ENCODE measurements at places on chromosomes 6 and 20.

- no peak for DNase-seq
These were observed 131.6 kb upstream of the TCF21 start for GRCh38 chr6:133757335-133757734.

GRCh38 chr6:141877275-141877983 is 255.3 kb upstream of the GJE1 start:
- no peak for DNase-seq

GRCh38 chr20:13690943-13691342 is 52.2 kb upstream of the TASP1 start:
- DNase-seq, result no peak

DNA sequence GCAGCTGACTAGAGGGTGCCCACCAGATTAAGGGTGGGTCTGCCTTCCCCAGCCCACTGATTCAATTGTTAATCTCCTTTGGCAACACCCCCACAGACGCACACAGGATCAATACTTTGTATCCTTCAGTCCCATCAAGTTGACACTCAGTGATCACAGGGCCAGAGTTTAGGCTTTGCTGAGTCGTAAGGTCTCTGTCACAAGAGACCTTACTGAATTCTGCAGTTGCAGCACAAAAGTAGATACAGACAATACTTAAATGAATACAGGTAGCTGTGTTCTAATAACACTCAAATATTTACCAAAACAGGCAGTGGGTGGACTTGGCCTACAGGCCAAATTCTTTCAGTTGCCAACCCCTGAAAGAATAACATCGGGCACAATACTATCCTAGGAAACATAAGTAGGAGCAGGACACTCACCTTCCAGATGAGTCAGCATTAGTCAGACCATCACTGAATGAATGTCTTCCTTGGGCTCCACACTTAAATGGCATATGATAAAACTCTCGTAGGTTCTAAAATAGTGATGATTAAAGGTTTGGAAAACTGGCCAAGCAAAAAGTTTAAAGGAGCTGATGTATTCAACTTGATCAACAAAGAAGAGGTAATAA is 190.0 kb downstream of the UBE3D start:
- DNase-seq, result peak; percentile 34

DNA sequence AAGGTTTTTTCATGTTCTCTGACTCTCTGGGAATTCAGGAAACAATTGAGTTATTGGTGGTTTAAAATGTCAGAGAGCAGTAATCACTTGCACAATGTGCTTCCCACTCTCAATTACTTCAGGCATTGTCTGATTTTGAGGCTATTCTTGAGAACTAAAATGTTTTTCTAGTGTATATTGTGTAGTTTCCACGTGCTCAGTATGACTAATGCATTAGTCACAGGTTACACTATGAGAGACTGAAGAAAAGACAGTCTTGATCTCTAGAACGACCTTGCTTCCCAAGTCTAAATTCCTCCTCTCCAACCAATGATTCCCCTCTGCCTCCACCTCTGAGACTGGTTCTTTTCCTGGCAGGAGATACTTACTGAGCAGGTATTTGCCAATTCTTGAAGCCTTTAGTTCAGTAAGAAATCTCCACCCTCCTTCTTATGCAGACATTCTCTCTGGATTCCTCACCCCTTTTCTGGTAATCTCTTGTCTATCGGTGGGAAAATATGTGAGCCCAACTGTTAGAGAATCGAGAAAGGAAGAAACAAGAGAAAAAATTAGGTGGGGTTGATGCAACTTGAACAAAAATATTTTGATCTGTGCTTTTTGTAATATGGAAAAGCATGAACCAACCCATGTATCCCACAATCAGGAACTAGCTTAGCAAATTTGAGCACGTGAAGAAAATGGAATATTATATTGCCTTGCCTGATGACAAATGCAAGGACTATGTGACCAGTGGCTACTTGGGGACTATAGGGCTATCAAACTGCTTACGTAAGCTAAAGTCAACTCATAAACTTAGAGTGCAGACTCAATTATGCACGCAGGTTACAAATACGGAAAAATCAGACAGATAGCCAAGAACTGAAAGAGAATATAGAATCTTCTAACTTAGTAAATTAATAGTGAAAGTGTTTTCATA is 61.1 kb upstream of the SLC22A16 start:
- peak; percentile 61 for DNase-seq

GRCh38 chr20:3315136-3315535 is 76.1 kb upstream of the SLC4A11 start:
- DNase-seq, result no peak

Data from AG08396 (cell line).